ENCODE measurements at places on chromosomes 13 and 19.

DNA sequence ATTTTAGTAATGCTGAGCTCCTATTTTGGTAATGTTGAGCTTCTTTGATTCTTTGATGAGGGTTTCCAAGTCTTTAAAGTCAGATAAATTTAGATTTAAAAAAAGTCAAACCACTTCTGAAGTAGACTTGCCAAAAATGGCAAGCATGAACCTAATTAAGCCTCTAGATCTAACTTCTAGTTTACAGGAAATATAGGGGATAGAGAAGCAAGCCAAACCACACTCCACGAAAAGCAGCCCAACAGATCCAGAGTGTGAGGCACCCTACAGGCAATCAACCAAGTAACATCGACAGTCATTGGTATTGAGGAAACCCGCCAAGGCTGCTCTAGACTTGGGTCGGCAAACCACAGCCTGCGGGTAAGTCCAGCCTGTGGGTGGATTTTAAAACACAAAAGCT is 3.7 kb downstream of the GGACT start:
- DNase-seq: no peak

DNA sequence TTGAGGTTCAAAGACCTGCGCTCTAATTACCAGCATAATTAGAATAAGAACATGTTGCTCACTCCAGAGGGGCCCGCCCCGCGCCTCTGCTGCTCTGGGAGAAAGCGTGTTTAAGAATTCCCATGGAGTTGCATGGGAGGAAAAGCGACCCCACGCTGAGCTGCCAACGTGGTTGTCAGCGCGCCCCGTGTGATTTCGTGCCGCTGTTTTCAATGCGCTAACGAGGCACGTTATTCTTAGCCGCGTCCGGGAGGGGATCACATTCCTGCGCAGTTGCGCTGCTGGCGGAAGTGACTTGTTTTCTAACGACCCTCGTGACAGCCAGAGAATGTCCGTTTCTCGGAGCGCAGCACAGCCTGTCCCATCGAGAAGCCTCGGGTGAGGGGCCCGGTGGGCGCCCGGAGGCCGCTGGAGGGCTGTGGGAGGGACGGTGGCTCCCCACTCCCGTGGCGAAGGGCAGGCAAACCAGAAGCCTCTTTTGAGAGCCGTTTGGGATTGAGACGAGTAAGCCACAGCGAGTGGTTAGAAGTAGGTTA is 173.8 kb upstream of the SOX1 start:
- DNase-seq: no peak

DNA sequence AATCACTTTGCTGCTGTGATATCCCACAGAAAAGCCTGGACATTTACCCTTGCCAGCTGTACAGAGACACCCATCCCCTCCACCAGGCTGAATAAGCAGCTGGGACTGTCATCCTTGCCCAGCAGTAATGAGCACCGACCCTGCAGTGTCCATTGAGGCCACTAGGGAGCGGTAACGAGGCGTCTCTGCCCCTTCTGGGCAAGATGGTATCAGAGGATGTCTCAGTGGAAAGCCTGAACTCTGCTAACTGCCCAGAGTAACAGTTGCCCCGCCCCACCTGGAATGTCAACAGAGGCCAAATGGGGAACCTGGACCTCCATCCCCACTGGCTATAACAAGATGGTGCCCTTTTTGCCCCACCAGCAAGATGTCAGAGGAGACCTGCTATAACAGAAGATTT is 22.8 kb upstream of the CEACAM20 start:
- DNase-seq: no peak

GRCh38 chr13:59533561-59534555 is 629.9 kb downstream of the DIAPH3 start:
- DNase-seq: no peak

- DNase-seq: no peak
Measured at GRCh38 chr13:102441085-102441484, 39.2 kb upstream of the FGF14 start.

DNA sequence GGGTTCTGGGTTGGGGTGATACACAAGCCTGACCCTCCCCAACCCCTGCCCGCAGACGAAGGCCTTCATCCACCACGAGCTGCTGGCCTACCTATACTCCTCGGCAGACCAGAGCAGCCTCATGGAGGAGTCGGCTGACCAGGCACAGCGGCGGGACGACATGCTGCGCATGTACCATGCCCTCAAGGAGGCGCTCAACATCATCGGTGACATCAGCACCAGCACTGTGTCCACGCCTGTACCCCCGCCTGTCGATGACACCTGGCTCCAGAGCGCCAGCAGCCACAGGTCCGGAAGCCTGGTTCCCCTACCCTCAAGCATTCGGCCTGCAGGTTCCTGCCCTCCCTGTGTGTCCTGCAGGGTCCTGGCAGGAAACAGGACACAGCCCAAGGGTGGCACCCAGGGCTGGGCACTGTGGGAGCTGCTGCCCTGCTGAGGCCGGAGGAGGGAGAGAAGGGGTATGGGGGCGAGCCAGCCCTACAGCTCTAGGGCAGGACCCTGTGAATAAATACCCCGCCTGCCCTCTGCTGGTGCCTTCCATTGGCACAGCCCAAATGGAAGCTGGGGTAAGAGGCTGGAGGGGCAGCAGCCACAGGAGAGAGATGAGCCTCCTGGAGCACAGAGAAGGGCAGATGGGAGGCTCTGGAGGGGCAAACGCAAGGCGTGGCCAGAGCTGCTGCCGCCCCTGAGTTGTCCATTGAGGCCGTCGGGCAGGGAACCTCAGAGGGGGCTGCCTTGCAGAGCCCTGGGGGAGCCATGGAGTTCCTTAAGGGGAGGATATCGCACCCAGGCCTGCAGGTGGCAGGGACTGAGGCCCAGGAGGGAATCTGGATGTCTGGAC is 6.8 kb downstream of the TMED1 start:
- DNase-seq: no peak

DNA sequence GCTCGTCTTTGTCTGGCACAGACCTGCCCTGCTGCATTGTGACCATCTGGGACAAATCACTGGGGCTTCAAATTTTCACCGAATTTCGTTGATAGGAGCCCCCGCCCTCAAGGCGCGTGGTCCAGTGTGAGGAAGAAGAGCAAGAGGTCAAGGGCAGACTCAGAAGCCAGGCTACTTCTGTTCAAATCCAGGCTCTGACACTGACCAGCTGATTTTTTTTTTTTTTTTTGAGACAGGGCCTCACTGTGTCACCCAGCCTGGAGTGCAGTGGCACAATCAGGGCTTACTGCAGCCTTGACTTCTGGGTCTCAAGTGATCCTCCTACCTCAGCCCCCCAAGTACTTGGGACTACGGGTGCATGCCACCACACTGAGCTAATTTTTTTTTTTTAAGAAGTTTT is 7.2 kb downstream of the SYNGR4 start:
- DNase-seq: no peak

- no peak for DNase-seq
Measured at GRCh38 chr19:43934055-43934984, 762 bp downstream of the ZNF45 start.

DNA sequence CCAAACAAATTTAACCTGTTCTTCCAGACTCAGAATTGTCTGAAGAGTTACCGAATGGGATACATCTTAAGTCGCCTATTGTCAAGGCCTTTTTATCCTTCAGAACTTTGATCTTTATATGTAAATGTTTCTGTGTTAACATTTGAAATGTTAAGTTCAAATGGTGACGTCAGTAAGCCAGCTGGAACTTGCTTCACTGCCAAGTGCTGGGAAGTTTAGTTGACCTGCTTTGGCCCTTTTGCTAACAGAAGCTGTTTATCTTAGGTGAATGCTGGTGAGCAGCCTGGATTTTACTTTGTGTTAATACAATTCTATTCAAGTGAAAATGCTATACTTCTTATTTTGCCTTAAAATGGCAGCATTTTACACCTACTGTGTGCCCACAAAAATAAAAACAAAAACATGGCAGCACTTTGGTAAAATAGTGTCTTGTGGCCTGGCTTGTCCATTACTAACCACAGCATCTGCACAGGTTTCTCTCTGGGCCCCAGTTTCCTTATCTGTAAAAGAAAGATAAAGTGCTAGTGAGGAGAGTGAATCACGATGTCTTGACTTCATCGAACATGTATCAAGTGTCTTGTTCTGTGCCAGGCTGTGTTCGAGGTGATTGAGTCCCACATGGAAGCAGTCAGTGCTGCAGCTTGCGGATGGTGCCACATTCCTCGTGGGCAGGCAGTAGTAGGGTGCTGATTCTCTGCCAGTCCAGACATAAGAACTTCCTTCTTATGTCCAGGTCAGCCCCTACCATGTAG is 2.2 kb downstream of the NAXD start:
- no peak for DNase-seq

DNA sequence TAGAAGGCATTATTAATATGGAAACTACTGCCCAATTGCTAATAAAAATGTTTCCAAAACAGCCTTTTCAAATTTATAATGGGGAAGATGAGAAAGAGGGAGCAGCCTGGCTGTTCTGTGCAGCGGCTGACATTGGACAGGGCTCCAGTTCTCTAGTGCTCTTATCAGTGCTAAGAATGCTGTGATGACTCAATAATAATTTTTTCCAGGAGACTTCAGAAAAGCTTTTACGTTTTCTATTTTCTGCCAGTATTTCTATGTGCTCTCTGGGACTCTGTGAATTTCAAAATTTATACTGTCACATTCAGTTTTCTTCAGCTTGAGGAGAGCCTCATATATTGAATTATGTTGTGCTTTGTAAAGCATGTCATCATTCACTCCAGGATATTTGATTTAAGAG is 209.6 kb downstream of the VWA8 start:
- no peak for DNase-seq

DNA sequence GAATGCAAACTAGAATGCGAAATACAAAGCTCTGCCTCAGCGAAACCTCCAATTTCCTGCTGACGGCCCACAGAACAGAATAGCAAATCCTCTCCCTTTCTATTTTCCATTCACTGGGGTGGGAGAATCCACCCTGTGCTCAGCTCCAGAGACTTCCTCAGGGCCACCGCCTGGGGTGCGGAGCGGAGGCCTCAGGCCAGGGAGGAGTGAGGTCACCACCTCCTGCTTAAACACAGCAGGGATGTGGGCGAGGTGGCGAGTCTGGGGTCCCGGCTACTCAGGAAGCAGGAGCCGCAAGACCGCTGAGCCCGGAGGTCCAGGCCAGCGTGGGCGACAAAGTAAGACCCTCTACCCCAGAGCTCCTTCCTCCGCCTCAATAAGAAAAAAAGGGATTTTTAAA is 666 bp upstream of the ZNF320 start:
- DNase-seq: no peak

DNA sequence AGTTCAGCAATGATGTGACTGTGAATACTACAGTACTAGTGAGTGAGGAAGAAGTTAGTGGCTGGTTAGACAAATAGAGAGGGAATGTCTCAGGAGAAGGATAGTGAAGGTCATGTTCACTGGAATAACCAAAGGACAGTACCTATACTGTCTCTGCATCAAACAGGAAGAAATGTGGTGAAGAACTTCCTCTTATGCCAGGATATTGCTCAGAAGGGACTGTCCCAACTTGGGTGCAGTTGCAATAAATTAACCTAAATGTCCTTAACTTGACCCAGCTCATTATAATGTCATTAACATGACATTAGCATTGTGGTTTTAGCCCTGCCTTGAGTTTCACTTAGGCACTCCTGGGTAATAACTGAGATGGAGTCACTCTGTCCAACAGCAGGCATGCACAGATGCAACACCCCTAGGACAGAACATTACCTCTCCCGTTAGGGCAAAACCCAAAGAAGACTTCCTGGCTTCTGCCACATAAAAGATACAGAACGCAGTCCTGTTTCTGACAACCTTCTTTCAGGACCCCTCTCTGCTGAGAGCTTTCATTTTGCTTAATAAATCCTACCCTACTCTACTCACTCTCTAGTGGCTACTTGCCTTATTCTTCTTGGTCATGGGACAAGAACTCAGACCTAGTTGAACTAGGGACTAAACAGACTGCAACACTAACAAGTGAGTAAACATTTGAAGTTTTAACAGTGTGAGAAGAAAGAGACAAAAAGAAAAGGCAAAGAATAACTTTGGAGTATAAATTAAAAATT is 1591.6 kb upstream of the MIR17HG start:
- no peak for DNase-seq

DNA sequence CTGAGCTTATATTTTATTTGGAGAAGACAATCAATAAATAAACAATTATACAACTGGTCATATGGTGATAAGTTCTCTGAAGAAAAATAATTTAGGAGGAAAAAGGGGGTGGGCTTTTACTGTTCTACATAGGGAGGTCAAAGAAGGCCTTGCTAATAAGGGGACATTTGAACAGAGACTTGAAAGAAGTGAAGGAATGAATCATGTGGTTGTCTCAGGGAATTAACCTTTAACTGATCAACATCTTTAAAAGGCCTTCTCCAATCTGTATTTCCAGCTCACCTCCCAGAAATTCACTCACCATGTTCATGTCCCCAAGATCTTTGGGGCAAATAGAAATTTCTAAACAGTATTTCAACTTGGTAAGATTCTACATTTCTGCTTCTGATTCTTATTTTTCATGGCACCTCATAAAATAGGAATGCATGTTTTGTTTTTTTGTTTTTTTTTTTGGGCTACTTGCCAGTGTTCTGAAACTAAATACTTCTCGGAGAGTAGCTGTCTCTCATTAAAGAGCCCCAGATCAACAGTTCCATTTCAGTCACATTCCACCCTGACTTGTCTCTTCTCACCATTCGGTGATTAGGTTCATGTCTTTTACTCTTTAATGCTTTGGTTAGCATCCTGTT is 19.2 kb upstream of the LPAR6 start:
- no peak for DNase-seq

- no peak for DNase-seq
Measured at GRCh38 chr19:47195434-47195833, 35.6 kb downstream of the BBC3 start.

DNA sequence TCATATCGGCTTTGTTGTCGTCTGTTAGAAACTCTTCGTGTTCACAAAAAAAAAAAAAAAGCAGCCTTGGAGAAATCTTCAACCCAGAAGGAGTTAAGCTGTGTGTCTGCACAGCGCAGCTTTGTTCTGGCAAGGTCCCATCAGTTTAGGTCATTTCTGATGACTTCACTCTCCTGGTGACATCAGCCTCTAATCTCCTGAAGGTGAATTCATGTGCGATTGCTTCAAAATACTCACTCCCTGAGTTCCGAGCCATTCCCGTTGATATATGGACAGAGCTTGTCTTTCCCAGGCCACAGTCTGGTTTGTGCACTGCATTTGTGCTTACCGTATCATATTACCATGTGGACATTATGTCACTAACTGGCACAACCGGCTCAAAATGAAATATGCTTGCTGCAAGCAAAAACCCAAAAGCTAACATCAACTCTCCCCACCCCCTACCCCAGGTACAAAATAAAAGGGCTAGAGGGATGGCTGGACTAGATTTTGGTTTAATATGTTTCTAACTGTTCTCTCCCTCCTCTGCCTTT is 342.4 kb downstream of the KCNRG start:
- no peak for DNase-seq

- DNase-seq: no peak
Measured at GRCh38 chr19:48553676-48554384, 1.9 kb downstream of the SULT2B1 start.

DNA sequence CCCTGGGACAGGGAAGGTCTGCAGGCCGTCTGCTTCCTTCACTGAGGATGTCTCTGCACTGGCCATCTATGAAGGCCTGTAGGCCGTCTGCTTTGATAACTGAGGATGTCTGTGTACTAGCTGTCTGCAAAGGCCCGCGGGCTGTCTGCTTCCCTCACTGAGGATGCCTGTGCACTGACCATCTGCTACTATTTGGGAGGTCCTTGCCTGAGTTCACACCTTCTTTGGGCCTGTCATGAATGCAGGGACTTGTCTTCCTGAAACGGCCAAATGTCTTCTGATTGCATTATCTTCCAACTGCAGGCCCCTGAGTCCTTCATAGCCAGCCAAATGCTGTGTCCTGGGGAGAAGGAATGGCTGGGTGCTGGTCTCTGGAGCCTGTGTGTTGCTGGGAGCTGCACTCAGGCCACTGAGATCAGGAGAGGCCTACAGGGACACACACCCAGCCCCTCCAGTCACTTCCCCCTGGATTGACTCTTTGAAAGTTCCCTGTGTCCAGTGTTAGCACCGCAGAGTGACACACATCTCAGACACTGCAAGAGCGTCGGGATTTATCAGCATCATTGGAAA is 72.9 kb downstream of the TEX29 start:
- no peak for DNase-seq
